Activated CD4-positive, alpha-beta T cell treated with anti-CD3 and anti-CD28 coated beads for 4 hours (primary cell): ENCODE measurements at places on chromosomes 7 and 10.

GRCh38 chr10:104334965-104335650 is 3.2 kb downstream of the ITPRIP start:
- DNase-seq: no peak

DNA sequence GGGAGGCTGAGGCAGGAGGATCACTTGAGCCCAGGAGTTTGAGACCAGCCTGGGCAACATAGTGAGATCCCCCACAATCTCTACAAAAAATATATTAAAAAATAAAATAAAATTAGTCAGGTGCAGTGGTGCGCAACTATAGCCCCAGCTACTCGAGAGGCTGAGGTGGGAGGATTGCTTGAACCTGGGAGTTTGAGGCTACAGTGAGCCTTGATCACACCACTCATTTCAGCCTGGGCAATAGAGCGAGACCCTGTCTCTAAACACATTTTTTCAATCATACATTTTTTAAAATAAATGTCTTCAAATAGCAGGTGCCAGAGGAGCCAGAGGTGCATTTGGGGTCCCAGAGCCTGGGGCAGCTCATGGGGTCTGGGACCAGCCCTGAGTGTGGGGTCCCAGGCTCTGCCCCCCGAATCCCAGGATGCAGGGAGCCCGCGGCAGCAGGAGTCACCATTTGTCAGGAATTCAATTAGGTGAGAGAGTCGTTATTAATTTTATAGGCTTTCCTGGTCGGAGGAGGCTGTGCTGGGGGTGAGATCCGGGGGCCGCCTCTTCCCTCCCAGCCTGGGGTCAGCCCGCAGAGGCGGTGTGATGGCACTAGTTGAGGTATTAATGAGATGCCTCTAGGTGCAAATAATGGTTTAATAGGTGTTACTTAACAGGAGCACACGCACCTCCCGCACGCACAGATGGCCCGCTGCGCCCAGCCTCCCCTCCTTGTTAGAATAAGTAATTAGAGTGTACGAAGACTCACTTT is 78.3 kb downstream of the MICALL2 start:
- no peak for DNase-seq

DNA sequence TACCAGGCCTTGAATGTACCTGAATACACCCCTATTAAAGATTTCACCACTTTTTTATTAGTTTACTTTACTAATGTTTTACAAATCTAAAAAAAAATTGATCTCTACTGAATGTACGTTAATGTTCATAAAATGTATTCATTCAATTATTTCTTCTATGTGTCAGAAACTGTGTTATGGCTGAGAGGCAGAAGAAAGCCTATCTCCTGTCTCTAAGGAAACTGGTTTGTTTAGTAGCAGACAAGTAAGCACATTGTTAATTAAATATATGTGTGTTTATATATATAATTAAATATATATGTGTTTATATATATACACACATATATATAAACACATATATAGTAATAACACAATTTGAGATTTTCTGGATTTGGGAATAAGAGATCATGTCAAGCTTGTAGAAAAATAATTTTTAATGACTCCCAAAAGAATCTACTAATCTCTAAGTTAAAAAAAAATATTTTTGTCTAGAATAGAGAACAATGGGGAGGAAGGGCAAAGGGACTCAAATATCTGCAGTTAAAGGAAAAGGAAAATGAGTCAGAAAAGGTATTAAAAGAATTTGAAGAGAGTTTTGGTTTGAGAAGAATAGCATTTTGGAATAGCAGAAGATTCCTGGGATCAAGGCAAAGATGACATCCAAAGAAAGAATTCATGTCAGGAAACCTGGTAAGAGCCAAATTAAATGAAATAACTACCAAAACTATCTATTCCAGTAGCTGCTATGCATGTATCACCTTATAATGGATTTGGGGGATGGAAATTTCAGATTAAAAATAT is 92.1 kb downstream of the CH25H start:
- no peak for DNase-seq

- DNase-seq: no peak
These were observed 786.1 kb downstream of the ANKRD7 start for GRCh38 chr7:119010635-119011034.

- DNase-seq: no peak
These were observed 105.5 kb downstream of the POLL start for GRCh38 chr10:101482568-101482967.

DNA sequence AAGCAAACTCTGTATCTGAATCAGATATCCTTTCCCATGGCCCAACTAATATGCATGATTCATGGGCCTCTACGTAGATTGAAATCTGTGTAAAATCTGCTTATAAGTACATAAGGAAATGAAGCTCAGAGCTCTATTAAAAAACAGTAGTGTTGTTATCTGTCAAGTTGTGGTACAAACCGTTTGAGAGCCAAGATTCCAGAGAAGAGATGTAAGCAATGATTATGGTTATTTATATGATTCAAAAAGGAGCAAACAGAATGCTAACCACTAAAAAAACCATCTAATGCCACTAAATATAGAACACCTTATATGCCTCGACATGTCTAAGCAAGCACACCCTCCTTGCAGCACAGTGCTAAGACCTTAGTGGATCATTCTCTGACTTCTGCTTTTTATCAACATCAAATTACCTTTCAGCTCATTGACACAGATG is 26.6 kb downstream of the RPP38 start:
- DNase-seq: no peak

GRCh38 chr10:122446668-122447423 is 7.6 kb upstream of the ARMS2 start:
- no peak for DNase-seq

DNA sequence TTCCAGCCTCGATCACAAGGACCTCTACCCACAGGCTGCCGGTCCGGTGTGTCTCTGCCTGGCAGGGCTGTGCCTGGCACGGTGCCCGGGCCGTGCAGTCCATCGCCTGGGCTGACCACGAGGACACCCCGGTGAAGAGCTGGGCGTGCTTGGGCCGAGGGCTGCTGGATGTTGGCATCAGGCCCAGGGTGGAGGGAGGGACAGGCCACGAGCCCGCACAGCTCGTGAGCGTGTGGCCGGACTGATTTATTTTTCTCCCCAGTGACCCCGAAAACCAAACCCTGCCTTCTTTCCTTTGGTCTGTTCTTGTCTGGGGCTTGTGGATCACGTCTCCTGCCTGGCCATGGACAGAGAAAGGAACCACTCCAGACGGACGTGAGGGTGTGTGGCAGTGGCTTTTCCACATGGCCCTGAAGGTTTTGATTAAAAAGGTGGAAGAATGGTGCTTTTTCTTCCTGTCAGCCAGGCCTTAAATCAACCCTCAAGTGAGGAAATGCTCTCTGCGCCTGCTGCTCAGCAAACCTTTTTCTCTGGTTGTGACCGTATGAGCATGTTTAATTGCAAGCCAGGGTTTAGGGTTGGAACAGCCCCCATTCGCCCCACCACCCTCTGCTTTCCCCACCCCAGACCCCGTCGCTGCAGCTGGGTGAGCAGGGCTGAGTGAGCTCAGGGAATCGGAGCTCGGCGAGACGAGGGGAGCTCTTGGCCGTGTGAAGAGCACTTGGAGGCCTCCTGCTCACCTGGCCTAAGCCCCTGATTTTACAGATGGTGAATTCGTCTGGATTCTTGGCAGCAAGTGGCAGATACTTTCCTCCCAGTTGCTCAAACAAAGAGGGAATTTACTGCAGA is 130.1 kb downstream of the RGS10 start:
- no peak for DNase-seq

GRCh38 chr7:6385909-6386560 is 61.7 kb downstream of the DAGLB start:
- DNase-seq: no peak

GRCh38 chr7:121343302-121343701 is 14.5 kb downstream of the WNT16 start:
- no peak for DNase-seq

DNA sequence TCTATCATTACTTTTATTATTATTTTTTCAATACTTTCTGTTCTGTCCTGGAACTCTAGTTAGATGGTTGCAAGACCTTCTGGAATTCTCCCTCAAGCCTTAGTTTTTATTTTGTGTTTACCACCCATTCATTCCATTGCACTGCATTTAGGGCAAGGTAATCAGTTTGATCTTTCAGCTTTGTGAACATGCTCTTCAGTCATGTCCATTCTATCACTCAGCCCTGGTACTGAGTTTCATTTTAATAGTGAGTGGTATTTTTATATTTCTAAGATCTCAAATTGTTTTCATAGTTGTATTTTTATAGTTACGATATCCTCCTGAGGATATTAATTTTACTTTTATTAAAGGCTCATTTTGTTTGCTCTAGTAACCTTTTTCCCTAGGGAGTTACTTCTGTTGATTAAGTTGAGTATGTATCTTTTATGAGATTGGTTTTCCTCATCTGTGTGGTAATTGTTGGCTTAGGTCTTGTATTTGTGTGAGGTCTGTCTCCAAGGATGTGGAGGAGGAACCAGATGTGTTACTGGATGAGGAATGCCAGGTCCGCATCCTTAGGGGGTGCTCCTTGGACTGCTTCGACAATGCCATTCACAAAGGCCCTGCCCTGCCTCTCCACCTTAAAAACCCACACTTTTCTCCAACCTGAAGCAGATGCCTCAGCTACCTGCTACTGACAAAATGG is 46.7 kb upstream of the RAB18 start:
- no peak for DNase-seq

GRCh38 chr7:131604841-131605279 is 48.4 kb upstream of the PODXL start:
- DNase-seq: no peak

DNA sequence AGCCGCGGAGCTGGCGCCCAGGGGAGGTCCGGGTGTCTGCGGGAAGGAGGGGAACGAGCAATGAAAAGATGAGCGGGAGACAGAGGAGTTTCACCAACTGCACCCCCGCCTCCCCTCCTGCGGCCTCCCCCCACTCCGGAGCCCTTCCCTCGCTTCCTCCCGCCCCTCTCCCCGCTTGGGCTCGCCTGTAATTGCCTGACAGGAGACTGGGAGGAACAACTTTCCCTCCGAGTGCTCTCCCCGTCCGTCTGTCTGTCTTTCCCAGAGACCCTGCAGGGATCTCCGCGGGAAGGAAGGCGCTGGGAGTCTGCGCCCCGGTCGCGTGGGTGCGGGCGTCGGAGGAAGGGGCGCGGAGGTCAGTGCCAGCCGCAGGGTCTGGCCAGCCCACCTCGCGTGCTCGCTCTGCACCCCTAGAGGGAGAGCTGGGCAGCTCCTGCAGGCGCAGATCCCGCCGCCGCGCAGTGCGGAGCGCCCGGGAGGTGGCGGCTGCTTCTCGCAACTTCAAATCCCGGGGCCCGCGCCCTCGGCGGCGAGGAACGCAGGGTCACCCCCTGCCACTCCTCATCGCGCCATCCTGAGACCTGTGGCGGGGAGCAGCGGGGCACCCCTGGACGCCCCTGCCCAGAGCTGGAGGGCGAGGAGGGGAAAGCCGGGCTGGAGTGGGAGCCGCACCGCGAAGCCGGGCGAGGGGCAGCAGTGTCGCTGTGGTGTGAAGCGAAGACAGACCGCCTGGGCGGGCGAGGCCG is 511 bp upstream of the NRP1 start:
- DNase-seq: peak; percentile 14

GRCh38 chr10:133442191-133442966 is 11.4 kb upstream of the SCART1 start:
- DNase-seq: no peak

DNA sequence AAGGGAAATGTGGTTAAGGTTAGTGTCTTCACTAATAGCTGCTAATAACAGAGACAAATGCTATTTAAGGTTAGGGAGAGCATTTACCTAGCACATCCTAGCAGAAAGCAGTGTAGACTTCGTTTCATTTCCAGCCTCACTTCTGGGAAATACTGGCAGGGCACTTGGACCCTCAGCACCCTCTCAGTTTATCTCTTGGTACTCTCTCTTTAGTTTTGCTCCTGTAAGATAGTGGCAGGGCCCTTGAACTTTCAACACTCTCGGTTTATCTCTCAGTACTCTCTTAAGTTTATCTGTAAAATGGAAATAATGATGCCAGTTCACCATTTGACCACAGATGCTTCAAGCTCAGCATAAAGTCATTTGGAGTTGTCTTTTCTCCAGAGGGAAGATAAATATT is 118.4 kb downstream of the MBL2 start:
- no peak for DNase-seq

DNA sequence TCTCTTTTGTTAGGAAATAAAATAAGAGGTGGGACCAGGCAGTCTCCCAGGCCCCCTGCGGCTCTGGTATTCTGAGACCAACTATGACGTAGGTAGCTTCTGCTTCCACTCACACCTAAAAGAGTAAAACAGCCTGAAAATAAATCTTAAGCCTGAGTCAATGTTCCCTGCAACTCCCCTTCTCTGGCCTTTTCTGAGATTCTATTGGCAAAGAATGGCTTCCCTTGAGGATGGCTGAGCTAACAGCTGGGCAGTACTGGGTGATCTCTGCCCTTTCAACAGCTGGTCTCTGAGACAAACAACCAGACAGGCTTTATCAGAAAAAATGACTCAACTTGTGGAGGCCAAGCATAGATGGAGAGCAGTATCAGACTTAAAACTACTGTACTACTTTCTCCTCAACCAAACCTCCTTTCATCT is 58.7 kb downstream of the CREB3L2 start:
- no peak for DNase-seq

GRCh38 chr7:36456138-36456537 is 66.5 kb downstream of the ANLN start:
- no peak for DNase-seq

- no peak for DNase-seq
These were observed 6.1 kb downstream of the ZNF853 start for GRCh38 chr7:6621195-6622133.

- DNase-seq: no peak
These were observed 101.4 kb downstream of the CREM start for GRCh38 chr10:35228058-35228457.
